ENCODE measurements at places on chromosomes 16 and 17.

GRCh38 chr17:2964831-2965230, 98.6 kb downstream of the OR1D5 start:
- DNase-seq, result no peak

GRCh38 chr16:25051406-25052150, 36.4 kb upstream of the ARHGAP17 start:
- no peak for DNase-seq

- DNase-seq, result no peak
Observed at GRCh38 chr16:11632455-11632939, 35.8 kb upstream of the SNN start.

DNA sequence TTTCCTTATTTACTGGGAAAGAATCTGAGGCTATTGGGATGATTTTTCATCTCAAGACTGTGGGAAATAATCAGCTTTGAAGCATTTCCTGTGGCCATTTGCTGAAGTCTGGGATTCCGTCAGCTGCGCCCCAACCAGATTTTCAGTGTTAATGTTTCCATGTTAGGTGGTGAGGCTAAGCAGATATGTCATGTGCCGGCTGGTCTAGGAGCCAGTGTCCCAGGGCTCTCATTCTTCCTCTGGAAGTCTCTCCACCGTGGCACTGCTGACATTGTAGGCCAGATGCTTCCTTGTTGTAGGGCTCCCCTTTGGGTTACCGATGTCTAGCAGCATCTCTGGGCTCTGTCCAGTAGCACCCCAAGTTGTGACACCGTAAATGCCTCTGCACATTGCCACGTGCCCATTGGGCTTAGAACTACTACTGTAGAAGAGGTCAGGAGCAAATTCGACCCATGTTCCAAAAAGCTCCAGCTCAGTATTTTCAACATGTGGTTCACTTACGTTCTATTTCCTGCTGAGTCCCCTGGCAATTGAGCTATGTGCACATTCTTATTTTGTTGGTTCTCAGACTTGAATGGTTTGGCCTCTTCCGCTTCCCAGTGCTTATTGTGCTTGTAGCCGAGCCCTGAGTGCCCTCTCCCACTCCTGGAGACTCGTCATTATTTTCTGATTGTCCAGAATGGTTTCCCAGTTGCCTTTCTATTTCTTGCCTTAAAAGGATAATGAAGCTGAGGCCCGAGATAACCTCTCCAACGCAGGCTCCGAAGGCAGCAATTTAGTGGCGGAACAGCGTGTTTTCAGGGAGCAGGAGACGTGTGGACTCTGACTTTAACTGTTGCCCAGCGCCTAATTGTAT, 82.2 kb downstream of the SPECC1 start:
- DNase-seq, result no peak

- DNase-seq, result no peak
Observed at GRCh38 chr17:56824503-56824902, 9.2 kb downstream of the C17orf67 start.

DNA sequence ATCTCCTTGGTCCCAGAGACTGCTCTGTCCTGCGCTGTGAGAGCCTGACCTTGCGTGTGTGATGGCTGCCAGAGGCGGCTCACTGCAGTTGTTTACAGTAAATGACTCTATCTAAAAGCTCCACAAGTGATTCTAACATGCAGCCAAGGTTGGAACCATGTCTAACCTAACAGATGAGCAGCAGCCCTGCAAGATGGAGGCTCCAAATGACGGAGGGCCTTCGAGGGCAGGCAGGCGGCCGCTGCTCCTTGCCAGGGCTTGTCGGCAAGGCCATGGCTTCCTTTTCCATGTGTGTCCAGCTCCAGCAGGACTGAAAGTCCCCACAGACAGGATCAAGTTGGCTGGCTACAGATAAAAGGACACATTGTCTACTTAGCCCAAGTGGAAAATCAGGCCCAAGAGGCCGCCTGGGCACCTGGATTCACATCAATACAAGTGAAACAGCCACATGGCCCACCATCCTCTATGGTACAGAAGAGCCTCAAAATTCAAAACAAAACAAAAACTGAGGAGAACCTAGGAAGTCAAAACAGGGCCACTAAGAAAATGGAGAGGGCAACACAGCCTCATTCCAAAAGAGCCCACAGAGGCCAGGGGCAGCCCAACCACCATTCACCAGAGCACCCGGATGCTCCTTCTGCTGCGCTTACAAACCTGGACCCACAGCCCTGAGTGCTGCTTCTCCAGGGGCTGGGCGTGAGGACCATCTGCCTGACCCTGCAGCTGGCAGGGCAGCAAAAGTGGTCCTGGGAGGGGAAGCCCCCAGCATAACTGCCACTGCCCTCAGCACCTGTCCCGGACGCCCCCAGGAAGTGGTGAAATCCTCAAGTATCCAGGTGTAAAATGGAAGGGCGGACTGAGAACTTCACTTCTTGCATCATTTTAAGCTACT, 65.0 kb downstream of the AMFR start:
- DNase-seq, result no peak
